Suppressor macrophage (primary cell): ENCODE measurements at places on chromosomes 11 and 22.

DNA sequence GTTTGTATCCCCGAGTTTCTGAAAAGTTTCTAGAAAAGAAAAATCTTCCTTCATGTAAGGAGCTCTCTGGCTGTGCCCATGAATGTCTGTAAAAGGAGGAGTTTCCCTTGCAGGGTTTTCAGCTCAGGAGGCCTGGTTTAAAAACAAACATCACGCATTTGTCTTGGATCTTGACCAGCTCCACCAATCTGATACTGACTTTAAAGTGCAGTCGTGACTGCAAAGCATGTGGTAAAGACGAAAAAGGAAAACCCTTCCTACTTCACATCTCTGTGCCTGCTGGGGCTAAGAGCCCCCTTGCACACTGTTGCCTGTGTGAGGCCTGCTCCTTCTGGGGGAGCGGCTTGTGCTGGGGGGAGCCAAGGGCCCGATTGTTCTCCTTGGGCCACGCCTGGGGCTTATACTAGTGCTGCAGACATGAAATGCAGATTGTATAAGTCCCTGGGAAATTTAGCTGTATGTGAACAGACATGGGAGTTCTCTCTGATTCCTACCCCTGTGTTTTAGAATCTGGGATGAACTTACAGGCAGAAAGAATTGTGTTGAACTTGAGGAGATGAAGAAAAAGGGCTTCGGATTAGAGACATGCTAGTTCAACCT lies 62.1 kb downstream of the ADAMTS15 start:
- DNase-seq: no peak

DNA sequence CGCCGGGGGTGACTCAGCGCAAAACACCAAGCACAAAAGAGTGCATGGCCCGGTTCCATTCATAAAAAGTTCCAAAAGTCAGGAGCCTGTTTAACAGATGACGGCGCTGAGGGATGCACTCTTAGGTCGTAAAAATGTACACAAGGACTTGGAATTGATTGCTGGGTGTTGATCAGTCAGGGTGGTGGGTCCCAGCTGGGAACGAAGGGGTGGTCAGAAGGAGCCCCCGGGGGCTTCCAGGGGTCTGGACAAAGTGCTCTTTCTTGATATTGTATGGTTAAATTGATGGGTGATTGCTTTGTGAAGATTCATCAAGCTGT lies 20.7 kb downstream of the IFITM10 start:
- DNase-seq: no peak

GRCh38 chr11:35006389-35007128 lies 90.1 kb downstream of the PDHX start:
- DNase-seq: peak; percentile 93

- DNase-seq: peak; percentile 25
These were observed 138.2 kb downstream of the FBXO7 start for GRCh38 chr22:32612834-32613233.

DNA sequence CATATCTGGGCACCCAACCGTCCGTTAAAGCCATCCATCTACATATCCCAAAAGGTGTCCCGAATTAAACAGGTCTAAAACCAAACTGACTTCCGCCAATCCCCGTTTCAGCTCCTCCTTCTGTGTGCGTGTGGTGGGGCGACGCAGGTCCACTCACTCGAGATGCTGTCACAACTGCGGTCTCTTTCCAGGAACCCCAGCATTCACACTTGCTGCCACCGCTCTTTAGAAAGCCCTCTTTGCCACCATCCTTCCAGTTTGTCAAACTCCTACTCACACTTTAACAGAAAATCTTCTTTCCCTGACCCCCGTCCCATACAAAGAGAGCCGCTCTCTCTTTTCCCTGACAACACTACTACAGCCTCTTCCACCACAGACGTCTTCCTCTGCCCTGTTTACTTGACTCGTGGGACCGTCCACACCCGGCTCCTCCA lies 467 bp downstream of the ESS2 start:
- peak; percentile 37 for DNase-seq

- DNase-seq: no peak
These were observed 195.9 kb downstream of the SNX19 start for GRCh38 chr11:130720232-130721022.

GRCh38 chr11:102438311-102439062 lies 14.1 kb downstream of the TMEM123 start:
- no peak for DNase-seq

- DNase-seq: no peak
These were observed 255.2 kb upstream of the ZC3H12C start for GRCh38 chr11:109838026-109838425.

- DNase-seq: no peak
These were observed 374 bp downstream of the NLRP10 start for GRCh38 chr11:7964873-7965272.

GRCh38 chr22:49228431-49229037 lies 599.1 kb downstream of the BRD1 start:
- no peak for DNase-seq

GRCh38 chr11:78415338-78415737 lies 2.3 kb downstream of the GAB2 start:
- DNase-seq: no peak

- no peak for DNase-seq
These were observed 521.6 kb downstream of the BRD1 start for GRCh38 chr22:49305966-49306631.

- no peak for DNase-seq
These were observed 18.3 kb downstream of the FADS3 start for GRCh38 chr11:61872935-61873565.

- no peak for DNase-seq
These were observed 450 bp upstream of the BCL2L13 start for GRCh38 chr22:17638182-17638431.

GRCh38 chr22:23007823-23008222 lies 62.5 kb upstream of the GNAZ start:
- no peak for DNase-seq

- no peak for DNase-seq
These were observed 71.4 kb downstream of the EFCAB6 start for GRCh38 chr22:43740587-43741270.

GRCh38 chr11:6497069-6497839 lies at the start of gene DNHD1:
Gene DNHD1 (plus strand): TSS chr11:6497280. CDS start chr11:6498216, 936 bp downstream.
- DNase-seq: no peak

- DNase-seq: no peak
These were observed 114.5 kb downstream of the NAT10 start for GRCh38 chr11:34219941-34220370.

DNA sequence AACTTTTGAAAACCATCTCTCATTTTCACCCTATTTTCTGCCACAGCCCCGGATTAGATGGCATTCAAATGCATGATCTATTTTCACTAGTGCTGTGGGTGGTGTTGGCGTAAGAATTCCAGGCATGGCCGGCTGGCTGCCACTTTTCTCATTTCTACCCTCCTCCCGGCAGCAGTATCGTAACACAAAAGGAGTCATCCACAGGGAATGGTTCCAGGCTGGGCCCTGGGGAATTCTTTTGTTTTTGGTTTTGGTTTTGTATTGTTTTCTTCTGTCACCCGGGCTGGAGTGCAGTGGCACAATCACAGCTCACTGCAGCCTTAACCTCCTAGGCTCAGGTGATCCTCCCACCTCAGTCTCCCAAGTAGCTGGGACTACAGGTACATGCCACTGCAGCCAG lies 13.8 kb downstream of the JAML start:
- DNase-seq: no peak

DNA sequence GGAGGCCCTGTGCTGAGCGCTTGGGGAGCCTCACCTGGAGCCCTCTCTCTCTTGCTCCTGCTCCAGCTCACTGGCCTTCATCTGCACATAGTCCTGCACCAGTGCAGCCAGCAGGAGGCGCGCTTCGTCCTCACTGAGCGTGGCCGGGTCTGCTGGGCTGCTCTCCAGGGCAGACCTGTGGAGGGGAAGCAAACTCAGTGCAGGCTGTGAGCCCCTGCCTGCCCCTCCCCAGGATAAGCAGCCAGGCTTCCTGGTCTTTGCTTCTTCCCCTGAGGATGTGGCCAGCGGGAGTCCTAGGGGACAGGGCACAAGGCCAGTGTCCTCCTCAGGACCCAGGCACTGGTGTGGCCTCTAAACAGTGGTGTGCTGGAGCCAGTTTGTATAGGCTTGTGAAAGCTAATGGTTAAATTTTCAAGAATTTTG lies 2.2 kb downstream of the CALCA start:
- peak; percentile 43 for DNase-seq

- peak; percentile 45 for DNase-seq
These were observed 101.1 kb upstream of the PITPNB start for GRCh38 chr22:28019881-28020861.

DNA sequence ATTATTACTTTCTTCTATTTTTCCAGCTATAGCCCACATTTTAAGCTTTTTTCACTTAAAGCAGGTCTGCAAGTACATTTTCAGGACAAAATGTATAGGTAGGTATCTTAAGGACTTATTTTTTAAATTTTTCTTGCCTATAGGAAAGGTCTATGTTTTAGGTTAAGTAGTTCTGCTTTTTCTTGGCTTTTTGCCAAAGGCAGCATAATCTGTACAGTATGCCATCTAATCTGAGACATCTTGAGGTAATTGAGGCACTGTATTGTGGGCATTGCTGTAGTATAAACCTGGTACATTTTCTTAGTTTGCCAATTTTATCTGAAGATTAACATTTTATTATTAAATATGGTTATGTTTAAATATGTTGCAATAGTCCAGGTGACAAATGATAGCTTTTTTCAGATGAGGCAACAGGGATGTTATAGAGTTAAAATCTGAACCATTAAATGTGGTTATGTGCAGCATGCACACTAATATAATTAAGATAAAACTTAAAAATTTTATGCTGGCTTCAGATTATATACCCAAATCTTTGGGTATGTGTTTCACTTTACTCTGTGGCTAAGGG lies 42.9 kb downstream of the QSER1 start:
- no peak for DNase-seq

GRCh38 chr11:45771566-45772448 lies 33.1 kb upstream of the SLC35C1 start:
- DNase-seq: peak; percentile 86

- no peak for DNase-seq
These were observed 333.0 kb upstream of the NARS2 start for GRCh38 chr11:78907636-78908035.

DNA sequence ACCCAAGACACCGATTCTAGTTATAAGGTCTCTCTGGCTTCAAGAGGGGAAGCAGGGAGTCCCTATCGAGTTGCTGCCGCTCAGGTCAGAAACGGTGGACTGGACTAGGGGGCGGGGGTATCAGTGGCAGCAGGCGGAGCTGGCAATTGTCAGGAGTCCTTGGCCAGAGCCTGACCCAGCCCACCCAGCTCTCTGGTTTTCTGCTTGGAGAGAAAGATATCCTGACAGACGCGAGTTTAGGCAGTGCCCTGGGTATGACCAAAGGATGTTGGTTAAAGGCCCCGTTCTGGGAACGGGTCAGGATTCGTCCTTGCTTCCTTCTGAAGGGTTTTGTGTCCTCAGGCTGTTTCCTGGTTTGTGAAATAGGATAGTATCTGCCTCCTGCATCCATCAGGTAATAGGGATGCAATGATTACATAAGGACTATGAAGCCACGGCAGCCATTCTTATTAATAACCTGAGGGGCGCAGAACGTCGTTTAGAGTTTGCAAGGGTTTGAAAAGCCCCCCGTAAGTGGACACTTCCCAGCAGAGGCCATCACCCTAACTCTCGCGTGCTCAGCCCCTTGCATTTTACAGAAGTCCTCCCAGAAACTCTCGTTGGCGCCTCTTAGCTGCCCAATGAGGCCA lies 700 bp upstream of the DEPDC5 start:
- peak; percentile 57 for DNase-seq

- DNase-seq: no peak
These were observed 712.2 kb downstream of the ETS1 start for GRCh38 chr11:127875131-127875530.

DNA sequence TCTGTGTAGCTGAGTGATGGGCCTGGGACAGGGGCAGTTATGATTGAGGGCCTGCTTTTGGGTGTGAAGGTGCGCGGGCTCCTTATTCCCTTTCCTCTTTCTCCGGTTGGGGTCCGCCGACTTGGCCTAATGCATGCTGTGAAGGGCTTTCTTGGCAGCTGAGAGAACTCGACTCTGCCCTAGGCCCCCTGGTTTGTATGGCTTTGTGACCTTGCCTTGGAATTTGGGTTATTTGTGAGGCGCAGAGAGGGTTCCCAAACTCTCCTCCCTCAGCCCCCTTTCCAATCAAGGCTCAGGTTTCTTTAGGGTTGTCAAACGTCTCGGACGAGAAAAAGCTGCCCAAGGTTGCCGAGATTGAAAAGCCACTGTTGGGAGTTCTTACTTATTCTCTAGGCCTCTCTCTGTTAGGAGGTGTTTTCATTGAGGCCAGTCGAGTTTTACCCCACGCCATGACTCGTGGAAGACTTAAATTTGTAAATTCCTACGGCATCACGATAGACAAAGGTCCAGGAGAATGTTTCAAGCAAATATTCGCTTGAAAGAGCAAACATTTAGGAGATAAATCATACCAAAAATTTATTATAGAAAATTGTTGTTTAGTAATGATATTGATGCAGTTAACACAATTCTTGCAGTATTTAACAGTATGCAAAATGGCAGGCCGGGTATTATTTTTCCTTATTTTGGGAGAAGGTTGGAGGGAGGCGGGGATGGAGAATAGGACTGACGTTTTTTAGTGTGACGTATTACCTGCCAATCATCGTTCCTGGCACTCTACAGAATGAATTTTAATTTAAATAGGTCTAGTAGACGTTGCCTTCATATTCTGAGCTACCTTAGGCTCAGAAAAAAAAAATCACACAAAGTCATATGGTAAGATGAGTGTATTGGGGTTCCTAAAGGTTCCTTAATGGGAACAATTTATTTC lies 689 bp downstream of the PDHX start:
- DNase-seq: peak; percentile 5

DNA sequence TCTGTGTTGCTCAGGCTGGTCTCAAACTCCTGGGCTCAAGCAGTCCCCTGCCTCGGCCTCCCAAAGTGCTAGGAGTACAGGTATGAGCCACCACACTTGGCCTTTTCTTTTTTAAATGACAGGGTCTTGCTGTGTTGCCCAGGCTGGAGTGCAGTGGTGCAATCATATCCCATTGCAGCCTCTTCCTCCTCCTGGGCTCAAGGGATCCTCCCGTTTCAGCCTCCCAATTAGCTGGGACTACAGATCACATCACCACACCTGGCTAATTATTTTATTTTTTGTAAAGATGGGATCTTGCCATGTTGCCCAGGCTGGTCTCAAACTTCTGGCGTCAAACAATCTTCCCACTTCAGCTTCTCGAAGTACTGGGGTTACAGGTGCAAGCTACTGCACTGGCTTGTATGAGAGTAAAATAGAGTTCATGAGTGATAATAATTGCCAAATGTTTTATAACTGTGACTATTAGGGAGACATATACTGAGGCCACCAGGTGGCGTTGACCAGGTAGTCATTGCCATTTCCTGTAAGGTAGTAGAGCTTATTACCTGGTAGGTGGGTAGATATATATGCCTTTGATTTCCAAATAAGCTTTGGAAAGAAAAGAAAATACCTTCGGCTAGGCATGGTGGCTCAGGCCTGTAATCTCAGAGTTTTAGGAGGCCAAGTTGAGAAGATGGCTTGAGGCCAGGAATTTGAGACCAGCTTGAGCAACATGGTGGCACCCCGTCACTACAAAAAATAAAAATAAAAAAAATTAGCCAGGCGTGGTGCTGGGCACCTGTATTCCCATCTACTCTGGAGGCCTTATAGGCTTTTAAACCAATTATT lies 5.4 kb downstream of the FDX1 start:
- DNase-seq: no peak

DNA sequence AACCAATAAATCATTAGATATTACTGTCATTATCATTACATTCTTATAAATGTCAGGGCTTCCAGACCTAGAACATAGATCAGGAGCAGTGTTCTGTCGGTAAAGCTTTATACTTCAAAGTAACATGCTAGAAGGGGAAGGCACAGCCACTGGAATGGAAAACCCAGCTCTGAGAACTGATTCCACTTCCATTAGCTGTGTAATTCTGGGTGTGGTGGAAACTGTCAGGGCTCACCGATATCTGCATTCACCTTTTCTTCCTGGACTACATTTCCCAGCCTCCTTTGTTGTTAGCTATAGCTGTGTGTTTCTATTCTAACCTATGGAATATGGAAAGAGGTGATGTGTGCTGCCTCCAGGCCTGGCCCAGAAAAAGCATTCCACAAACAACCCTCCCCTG lies 585.8 kb downstream of the BUD13 start:
- no peak for DNase-seq
